Fibroblast of upper back skin (primary cell): ENCODE measurements at places on chromosomes 6 and 20.

DNA sequence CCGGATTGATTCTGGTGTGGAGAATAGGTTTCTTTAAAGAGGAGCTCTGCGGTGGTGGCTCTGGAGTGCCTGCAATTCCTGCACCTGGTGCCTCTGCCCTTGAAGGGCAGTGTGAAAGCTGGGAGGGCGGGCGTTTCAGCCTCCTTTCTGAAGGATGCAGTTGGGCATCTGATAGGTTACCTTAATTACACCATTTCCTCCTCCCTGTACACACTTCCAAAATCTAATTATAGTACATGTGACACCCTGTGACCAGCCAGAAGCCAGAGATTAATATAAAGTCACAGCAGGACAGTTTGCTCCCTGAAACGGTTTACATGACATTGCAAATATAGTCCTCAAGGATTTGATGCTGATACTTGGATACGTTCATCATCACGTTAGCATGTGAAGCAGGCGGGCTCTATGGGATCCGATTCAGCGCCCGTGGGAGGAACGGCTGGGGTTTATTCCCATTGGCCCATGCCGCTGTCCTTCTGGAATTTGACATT is 548.2 kb downstream of the QKI start:
- no peak for DNase-seq

- peak; percentile 90 for DNase-seq
These were observed 43.1 kb upstream of the BEND6 start for GRCh38 chr6:56911847-56912246.

DNA sequence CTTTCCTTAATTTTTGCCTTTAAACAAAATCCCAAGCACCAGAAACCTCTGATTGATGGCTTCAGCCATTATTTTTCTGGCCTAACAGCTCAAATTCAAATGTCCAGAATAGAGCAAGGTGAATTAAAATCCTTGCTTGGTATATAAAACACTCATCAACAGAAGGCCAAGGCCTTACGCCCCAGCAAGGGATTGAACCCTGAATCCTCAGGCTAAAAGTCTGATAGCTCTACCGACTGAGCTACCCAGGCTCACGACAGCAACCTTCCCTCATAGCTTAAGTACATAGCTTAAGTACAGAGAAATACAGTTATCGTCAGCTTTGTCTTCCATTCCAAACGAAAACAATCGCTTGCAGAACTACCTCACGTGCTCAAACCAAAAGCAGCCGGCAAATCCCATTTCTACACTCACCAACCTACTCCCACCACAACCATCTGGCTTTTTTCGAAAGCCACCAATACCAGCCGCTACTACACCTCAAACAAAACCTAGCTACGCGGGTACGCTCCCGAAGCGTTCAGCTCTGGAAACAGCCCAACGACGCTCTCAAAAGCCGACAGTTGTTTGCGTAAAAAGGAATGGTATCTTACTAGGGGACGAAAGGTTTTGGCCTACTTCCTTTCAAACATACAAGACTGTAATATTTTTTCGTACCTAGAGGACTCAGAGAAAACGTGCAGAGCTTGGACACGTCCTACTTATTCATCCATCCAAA is 167.5 kb downstream of the GPX5 start:
- DNase-seq, result peak; percentile 17

DNA sequence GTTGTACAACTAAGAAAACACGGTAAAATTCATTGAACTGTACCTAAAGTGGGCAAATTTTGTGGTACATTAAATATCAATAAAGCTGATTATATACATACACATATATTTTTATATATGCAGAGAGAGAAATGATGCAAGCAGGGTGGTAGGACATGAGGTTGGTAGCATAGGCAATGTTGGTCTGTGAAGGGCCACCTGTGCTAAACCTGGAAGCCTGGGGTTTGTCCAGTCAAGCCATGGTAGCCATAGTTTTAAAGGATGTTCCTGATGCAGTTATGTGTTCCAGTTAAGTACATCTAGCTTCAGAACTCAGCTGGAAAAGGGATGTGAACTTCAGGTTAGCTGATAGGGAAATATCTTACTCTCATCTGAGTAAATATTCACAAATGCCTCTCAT is 60.1 kb downstream of the TRIM38 start:
- DNase-seq, result no peak

- no peak for DNase-seq
These were observed 210.1 kb upstream of the SHLD1 start for GRCh38 chr20:5540091-5540490.

DNA sequence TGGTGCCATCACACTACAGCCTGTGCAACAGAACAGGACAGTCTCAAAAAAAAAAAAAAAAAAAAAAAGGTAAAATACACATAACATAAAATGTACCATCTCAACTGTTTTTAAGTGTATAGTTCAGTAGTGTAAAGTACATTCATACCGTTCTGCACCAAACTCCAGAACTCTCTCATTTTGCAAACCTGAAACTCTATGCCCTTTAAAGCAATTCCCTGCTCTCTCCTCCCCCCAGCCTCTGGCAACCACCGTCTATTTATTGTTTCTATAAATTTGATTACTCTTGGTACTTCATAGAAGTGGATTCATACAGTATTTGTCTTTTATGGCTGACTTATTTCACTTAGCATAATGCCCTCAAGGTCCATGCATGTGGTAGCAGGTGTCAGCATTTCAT is 12.9 kb downstream of the RIPOR2 start:
- DNase-seq, result no peak

DNA sequence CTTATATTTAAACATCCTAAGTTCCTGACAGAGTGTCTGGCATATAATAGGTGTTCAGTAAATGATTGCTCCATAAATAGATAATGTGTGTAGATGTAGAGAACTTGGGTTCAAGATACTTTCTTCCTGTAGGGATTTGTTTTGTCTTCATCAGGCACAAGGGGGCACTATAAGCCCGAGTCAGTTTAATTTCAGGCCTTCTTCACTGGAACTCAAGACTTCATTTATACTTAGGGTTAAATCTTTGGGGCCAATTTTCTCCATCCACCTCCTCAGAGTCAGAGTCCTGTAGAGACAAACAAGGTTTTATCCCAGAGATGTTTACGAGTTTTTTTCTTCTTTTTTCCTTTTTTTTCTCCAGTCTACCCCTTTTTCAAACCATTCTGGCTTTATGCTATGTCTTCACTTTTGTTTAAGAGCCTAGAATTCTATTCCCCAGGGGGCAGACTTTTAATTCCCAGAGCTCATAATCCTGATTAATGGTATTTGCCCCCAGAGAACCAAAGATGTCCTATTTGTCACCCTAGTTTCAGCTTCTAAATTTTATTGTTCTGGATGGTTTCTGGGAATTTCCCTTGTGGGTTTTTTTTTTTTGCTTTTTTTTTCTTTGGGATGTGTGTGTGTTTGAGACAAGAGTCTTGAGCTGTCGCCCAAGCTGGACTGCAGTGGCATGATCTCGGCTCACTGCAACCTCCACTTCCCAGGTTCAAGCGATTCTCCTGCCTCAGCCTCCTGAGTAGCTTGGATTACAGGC is 88.4 kb downstream of the HFE start:
- peak; percentile 65 for DNase-seq

DNA sequence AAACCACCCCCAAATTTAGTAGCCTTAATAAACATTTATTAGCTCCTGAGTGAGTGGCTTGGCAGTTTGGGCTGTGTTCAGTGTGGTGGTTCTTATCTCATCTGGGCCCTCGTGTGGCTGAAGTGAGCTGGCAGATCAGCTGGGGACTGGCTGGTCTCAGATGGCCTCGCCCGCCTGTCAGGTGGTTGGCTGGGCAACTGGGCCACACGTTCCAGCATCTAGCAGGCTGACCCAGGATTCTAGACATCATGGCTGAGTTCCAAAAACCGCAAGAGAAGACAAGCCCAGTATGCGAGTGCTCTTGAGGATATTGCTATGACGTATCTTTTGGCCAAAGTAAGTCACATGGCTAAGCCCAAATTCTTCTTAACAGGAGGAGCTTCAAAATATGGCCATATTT is 28.9 kb downstream of the EIF2S2 start:
- peak; percentile 83 for DNase-seq

DNA sequence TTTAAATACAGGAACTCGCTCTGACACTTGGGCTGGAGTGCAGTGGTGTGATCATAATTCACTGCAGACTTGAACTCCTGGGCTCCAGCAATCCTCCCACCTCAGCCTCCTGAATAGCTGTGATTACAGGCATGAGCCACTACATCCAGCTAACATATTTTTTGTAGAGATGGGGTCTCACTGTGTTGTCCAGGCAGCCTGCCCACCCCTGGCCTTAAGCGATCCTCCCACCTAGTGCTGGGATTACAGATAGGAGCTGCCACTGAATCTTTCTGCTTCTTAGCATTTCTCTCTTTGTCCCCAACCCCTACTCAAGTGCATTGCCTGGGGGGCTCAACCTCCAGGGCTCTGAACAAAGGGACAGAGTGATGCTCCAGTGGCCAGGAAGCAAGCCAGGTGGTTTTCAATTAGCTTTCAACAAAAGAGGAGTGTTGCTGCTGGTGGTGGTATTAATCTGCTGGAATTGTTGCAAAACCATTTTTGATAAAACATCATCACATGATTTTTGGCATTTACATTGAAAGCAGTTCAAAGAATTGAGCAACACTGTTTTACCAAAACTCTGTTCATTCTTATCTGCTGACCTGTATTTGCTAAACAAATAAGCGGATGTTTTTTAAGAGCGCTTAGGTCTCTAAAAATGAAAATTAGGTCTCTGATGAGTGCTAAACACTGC is 40.4 kb upstream of the BPIFA2 start:
- DNase-seq, result no peak

DNA sequence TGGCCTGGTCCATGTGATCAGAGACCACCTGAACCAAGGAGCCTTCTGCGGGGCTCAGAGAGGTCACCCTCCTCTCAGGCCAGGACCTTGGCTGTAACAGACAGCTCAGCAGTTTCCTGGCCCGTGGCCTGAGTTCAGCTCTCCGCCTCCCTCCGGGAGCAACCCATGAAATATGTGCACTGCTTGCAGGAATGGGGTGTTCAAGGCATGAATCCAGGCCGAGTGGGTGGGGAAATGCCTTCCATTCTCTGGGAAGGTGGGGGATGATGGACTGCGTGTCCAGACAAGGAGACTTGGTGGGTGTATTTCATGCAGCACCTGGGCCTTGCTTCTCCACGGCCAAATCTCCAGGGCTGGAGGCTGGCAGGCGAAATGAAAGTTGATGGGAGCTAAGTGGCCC is 46.0 kb downstream of the SIRPA start:
- peak; percentile 63 for DNase-seq

GRCh38 chr6:31776485-31776988 is 591 bp downstream of the VWA7 start:
- DNase-seq, result no peak

- DNase-seq, result no peak
These were observed 24.4 kb downstream of the MAP1LC3A start for GRCh38 chr20:34582911-34583310.

- peak; percentile 63 for DNase-seq
These were observed 40.7 kb downstream of the MAP3K5 start for GRCh38 chr6:136751522-136751956.

GRCh38 chr6:38057994-38058393 is 238.5 kb downstream of the ZFAND3 start:
- peak; percentile 50 for DNase-seq

DNA sequence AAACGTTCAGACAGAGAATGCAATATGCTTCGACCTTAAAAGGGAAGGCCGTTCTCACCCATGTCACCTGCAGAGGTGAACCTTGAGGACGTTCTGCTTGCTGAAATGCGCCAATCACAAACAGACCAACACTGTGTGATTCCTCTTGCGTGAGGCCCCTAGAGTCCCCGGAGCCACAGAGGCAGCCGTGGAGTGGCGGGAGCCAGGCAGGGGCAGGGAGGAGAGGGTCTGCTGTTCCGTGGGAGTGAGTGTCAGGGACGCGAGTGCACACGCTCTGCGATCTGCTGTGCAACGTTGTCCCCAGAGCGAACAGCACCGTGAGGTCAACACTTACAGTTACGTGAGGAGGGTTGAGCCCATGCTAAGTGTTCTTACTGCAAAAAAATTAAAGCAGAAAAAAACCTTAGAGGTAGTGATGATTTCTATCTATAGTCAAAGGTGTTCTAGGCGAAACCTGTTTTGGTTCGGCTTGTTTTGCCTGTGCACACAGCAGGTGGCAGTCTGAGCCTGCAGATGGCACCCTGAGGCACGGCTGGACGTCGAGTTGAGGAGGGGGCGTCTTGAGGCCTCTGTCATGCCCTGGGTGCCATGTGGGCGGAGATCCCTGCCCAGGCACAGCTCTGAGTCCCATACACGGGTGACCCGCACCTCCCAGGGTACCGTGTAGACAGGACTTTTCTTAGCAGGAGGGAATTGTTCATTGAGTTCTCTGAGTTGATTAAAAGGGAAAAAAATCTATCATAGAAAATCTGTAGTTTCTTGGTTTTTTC is 71.7 kb upstream of the FRMD1 start:
- DNase-seq, result no peak

DNA sequence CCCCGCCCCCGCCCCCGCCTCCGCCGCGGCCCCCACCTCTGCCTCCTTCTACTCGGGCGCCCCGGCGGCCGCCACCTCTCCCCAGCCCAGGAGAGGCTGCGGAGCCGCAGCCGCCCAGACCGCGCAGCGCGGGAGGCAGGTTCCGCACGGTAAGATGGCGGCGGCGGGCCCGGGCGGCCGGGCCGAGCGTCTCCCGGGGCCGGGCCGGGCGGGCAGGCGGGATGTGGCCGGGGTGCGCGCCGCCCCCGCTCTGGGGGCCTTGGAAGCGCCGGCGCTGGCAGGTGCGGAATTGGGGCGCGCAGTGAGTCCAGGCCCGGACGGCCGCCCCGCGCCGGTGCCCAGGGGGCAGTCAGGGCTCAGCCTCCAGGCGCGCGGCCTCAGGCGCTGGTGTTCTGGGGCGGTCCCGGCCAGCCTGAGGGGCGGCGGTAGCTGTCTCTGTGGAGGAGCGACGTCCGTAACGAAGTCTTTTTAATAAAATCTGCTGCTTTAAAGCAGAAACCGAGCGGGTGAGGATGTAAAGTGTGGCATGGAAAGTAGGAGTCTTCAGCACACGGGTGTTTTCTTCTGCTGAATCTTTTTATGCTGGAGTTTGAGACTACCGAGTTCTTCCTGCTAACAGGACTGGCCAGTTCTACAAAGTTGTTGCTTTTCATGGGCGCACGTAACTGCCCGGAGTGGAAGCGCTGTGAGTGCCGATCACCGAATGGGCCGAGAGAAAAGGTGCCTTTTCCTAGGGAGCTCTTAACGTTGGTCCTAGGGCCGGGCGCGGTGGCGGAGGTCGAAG is at the start of gene GID8:
Gene GID8 (plus strand): TSS at position 43 of the 784 bp plus-strand sequence. CDS start 3,356 bp downstream, outside the sequence.
- peak; percentile 28 for DNase-seq

- peak; percentile 97 for DNase-seq
These were observed 46.9 kb downstream of the MAP3K4 start for GRCh38 chr6:161038229-161039031.

DNA sequence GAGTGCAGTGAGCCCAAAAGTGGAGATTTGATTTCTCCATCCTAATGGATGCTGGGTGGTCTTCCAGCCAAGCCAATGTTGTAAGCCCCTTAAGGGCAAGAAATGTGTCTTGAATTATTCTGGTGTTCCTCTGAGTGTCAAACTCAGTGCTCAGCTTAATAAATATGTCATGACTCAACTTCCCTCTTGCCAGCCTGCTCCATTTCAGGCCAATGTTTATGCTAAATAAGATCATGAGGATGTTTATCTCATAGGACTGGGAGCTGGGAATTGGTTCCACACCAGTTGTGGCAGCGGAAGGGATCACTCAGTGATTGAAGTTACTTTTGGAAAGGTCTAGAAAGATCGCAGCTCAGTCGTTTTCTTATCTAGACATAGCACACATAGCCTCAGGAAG is 90.4 kb upstream of the ISM1 start:
- DNase-seq, result no peak

- no peak for DNase-seq
These were observed 429 bp downstream of the AMD1 start for GRCh38 chr6:110874880-110875547.

GRCh38 chr6:26457264-26457805 is 420 bp upstream of the BTN2A1 start:
- no peak for DNase-seq
